Osteoblast (primary cell): ENCODE measurements at places on chromosomes 7 and 10. TPM values are rescaled to one million over a fixed set of nuclear protein-coding genes. Genes with fewer than 3 reads are reported as not detected.

Gene MUC3A
- total RNA-seq, result not detected in 2 replicates

Gene VENTX
- not detected in 2 replicates for total RNA-seq

Gene TMEM196
- not detected in 2 replicates for total RNA-seq

Gene SNCG
- 0.36 and 2.4 TPM in 2 replicates for total RNA-seq

Gene VAX1
- total RNA-seq, result not detected in 2 replicates

Gene RBP3
- total RNA-seq, result not detected in 2 replicates

Gene TRPV5
- not detected in 2 replicates for total RNA-seq

Gene FAM180A
- 23.5 and 28.9 TPM in 2 replicates for total RNA-seq

Gene TES
- total RNA-seq, result 99.2 and 124 TPM in 2 replicates

Gene PARG
- 30.6 and 33.7 TPM in 2 replicates for total RNA-seq

Gene CACNA2D1
- total RNA-seq, result 113 and 145 TPM in 2 replicates

Gene NYAP1
- under 0.01 and 0.29 TPM in 2 replicates for total RNA-seq

DNA sequence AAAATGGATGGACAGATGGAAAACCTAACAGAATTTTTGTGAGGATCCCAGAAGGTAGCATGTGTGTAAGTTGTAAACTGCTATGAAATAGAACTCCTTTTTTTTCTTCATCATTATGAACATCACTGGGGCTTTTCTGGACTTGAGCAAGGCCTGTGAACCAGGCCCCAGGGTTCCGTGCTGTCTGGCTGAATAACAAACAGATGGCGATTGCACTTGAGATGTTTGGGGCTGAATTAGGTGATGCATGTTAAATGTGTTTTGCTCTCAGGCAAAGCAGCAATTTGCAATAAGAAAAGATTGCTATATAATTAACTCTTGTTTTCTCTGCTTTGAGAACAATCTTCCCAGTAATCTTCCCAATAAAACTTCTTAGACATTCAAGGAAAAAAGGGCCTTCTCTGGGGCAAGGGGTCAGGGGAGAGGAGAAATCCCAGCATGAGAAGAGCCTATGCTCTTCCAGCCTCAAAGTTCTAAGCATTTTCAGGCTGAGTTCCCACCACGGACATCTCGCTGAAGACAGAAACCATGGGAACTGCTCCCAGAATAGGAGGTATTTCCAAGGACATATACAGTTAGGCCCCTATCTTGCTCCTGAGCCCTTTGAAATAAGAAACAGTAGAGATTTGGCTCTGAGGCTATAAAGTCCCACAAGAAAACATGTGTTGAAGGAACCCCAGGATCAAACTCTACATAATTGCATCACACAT is 98.7 kb downstream of the ITIH5 start:
- H3K27me3 ChIP-seq, result no peaks in the 10 kb centered on the region
- no peaks in the 10 kb centered on the region for H3K4me1 ChIP-seq
- H3K4me3 ChIP-seq, result no peak overlapping the region
- DNase-seq, result no peak
- no peak overlapping the region for H3K27ac ChIP-seq

- H3K4me3 ChIP-seq, result no peak overlapping the region
- no peak overlapping the region for H3K27ac ChIP-seq
- H3K4me1 ChIP-seq, result peaks cover 6% of the 10 kb centered on the region
These were observed 79.1 kb downstream of the RAMP3 start for GRCh38 chr7:45236666-45237065.

GRCh38 chr10:133042061-133042460 is 45.7 kb upstream of the ADGRA1 start:
- peaks cover 24% of the 10 kb centered on the region for H3K27me3 ChIP-seq
- no peaks in the 10 kb centered on the region for H3K4me1 ChIP-seq
- no peak for DNase-seq
- no peak overlapping the region for H3K27ac ChIP-seq

- H3K4me1 ChIP-seq, result no peaks in the 10 kb centered on the region
- no peaks in the 10 kb centered on the region for H3K27me3 ChIP-seq
- no peak overlapping the region for H3K27ac ChIP-seq
These were observed 69.0 kb upstream of the LRRC17 start for GRCh38 chr7:102843850-102844249.

DNA sequence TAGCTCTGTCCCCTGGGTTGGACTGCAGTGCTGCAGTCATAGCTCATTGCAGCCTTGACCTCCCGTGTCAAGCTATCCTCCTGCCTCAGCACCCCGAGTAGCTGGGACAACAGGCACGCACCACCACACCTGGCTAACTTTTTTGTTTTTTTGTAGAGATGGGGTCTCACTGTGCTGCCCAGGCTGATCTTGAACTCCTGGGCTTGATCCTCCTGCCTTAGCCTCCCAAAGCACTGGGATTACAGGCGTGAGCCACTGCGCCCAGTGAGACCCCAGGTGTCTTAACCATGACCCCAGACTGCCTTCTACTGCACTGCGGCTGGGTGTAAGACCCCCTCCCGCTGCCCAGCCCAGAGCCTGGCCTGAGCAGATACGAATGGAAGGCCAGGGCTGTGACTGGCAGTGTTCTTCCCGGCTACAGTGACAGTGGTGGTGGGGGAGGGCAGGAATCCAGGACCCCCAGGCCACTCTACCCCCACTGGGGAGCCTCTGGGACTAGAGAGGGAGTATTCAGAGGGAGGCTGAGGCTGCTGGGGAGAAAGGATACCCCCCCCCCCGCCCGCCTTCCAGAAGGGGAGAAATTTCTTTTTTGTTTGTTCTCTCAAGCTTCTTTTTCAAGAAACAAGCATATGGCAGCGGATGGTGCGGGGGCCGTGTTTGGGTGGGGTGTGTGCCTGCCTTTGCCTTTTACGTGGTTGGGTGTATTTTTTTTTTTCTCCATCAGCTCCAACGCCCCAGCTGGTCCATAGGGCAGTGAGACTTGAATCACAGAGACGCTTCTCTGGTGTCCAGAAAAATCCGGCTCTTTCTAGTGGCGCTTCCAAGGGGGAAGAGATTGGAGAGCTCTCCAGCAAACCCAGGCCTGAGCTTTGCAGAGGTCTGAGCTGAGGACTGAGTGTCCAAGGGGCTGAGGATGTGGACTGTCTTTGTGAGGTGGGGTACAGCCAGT is 36.6 kb downstream of the GTF2IRD1 start:
- no peak overlapping the region for H3K27ac ChIP-seq
- H3K4me3 ChIP-seq, result no peak overlapping the region
- no peak for DNase-seq

GRCh38 chr10:48842231-48842630 is 97.4 kb downstream of the LRRC18 start:
- no peaks in the 10 kb centered on the region for H3K36me3 ChIP-seq
- H3K4me3 ChIP-seq, result no peak overlapping the region
- no peak for DNase-seq
- H3K27me3 ChIP-seq, result peaks cover 11% of the 10 kb centered on the region

- H3K4me3 ChIP-seq, result no peak overlapping the region
- no peaks in the 10 kb centered on the region for H3K4me1 ChIP-seq
- no peaks in the 10 kb centered on the region for H3K36me3 ChIP-seq
- no peaks in the 10 kb centered on the region for H3K27me3 ChIP-seq
These were observed 69.7 kb upstream of the AQP1 start for GRCh38 chr7:30841801-30842541.

DNA sequence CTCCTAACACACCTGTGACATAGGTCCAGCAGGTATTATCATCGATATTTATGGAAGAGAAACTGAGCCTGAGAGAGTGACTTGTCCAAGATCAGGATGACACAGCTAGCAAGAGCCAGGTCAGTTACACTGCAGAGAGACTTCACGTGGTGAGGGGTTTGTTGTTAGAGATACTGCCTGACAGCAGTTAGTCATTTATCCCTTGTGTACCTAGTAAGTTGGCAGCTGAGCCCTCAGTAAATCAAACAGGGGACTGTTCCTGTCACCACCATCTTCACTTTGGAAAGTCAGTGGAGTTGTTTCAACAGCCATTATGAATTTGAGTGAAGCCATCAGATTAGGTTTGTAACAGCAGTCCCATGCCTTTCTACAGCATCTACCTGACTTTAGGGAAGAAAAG is 87.5 kb upstream of the GATA3 start:
- H3K36me3 ChIP-seq, result no peaks in the 10 kb centered on the region
- H3K4me3 ChIP-seq, result no peak overlapping the region
- no peak overlapping the region for H3K27ac ChIP-seq
- no peaks in the 10 kb centered on the region for H3K4me1 ChIP-seq
- no peak for DNase-seq

DNA sequence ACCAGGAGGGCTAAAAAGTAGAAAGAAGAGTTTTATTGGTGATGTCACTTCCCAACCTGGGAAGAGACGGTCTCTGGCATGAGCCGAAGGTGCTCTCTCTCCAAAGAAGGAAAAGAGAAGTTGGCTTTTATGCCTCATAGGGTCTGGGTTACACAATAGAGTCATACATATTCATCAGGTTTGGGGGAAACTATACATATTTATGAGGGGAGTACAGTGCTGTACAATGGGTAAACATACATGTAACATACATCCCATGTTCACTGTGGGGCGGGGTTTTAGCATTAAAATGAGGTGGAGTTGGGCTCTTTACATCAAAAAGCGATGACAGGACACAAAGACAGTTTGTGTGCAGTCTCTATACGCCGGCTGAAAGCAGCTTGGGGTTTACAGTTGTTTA is 701.7 kb downstream of the TYW1 start:
- no peak overlapping the region for H3K27ac ChIP-seq
- no peaks in the 10 kb centered on the region for H3K27me3 ChIP-seq
- no peak overlapping the region for H3K4me3 ChIP-seq
- H3K36me3 ChIP-seq, result no peaks in the 10 kb centered on the region
- DNase-seq, result no peak

DNA sequence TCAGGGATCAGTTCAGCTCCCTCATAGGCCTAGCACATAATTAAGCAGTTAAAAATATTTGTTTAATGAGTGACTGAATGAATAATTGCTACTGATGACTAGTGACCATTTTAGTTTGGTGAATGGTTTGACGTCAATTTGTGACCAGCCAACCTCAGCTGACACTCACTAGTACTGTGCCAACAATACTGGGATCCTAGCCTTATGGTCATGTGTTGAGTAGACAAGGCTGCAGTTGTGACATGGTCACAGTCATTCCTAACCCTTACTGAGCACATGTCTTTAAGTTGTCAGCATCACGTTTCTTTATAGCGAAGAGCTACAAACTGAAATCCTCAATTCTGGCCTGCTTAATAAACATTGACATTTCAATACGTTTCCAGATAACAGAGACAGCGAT is 86.9 kb upstream of the SLC26A5 start:
- DNase-seq, result no peak
- H3K36me3 ChIP-seq, result no peaks in the 10 kb centered on the region
- H3K27ac ChIP-seq, result no peak overlapping the region
- H3K4me1 ChIP-seq, result no peaks in the 10 kb centered on the region

DNA sequence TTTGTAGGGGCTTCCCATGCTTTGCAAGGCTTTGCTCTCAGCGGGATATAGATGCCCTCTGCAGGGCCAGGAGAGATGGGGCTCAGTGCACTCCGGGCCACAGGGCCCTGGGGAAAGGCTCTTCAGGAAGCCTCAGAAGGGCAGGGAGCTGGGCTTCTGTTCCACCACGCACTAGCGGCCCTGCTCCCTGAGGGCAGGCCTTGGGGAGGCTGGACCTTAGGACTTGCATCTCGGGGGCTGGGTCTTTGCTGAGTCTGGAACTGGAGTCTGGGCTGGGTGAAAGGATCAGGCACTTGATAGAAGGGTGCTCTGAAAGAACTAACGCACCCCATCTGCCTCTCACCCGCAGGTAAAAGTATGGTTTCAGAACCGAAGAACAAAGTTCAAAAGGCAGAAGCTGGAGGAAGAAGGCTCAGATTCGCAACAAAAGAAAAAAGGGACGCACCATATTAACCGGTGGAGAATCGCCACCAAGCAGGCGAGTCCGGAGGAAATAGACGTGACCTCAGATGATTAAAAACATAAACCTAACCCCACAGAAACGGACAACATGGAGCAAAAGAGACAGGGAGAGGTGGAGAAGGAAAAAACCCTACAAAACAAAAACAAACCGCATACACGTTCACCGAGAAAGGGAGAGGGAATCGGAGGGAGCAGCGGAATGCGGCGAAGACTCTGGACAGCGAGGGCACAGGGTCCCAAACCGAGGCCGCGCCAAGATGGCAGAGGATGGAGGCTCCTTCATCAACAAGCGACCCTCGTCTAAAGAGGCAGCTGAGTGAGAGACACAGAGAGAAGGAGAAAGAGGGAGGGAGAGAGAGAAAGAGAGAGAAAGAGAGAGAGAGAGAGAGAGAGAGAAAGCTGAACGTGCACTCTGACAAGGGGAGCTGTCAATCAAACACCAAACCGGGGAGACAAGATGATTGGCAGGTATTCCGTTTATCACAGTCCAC is 5.4 kb downstream of the EMX2 start:
- H3K4me1 ChIP-seq, result no peaks in the 10 kb centered on the region
- no peak overlapping the region for H3K27ac ChIP-seq
- peak; percentile 81 for DNase-seq
- H3K4me3 ChIP-seq, result no peak overlapping the region
- peaks cover 84% of the 10 kb centered on the region for H3K27me3 ChIP-seq
- no peaks in the 10 kb centered on the region for H3K36me3 ChIP-seq

DNA sequence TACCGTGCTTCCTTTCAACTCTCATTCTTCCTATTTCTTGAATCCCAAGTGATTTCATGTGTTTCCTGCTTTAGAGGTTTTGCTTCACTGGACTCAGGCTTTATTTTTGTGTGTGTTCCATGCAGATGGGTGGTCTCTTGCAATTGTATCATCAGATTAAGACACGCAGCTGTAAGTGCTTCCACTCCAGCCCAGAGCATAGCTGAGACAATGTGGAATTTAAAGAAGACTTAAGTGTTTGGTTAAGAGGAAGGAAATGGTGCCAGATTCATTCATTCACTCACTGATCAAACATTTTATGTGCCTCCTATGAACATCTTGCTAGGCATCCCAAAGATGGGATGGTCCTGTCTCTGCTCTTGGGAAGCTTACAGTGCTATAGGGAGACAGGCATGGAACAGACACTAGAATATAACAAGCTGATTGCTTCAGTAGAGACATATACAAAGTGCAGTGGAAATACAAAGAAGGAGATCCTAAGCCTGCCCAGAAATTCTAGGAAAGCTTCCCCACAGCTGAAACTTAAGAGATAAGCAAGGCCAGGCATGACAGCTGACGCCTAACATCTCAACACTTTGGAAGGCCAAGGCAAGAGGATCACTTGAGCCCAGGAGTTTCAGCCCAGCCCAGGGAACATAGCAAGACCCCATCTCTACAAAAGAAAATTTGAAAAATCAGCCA is 46.1 kb upstream of the LRRC17 start:
- H3K27ac ChIP-seq, result no peak overlapping the region
- no peak for DNase-seq
- H3K36me3 ChIP-seq, result no peaks in the 10 kb centered on the region
- no peaks in the 10 kb centered on the region for H3K27me3 ChIP-seq
